SJSA1 (cell line): ENCODE measurements at places on chromosomes 13 and 19.

DNA sequence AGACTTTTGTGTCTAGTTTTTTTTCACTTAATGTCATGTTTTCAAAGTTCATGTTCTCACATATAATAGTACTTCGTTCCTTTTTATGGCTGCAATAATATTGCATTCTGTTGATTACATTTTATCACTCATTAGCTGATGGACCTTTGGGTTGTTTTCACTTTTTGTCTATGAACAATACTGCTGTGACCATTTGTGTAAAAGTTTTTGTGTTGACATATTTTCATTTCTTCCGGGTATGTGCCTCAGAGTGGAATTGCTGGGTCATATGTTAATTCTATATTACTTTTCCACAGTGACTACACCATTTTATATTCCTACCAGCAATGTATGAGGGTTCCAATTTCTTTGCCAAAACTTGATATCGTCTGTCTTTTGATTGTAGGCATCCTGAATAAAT is 85.8 kb upstream of the MLNR start:
- no peak for DNase-seq

- DNase-seq, result peak; percentile 69
Measured at GRCh38 chr13:48775804-48776203, 122.1 kb downstream of the CYSLTR2 start.

- DNase-seq, result no peak
Measured at GRCh38 chr13:74554569-74555275, 420.5 kb upstream of the KLF12 start.

GRCh38 chr13:95380468-95381211 is 79.4 kb upstream of the ABCC4 start:
- peak; percentile 65 for DNase-seq

DNA sequence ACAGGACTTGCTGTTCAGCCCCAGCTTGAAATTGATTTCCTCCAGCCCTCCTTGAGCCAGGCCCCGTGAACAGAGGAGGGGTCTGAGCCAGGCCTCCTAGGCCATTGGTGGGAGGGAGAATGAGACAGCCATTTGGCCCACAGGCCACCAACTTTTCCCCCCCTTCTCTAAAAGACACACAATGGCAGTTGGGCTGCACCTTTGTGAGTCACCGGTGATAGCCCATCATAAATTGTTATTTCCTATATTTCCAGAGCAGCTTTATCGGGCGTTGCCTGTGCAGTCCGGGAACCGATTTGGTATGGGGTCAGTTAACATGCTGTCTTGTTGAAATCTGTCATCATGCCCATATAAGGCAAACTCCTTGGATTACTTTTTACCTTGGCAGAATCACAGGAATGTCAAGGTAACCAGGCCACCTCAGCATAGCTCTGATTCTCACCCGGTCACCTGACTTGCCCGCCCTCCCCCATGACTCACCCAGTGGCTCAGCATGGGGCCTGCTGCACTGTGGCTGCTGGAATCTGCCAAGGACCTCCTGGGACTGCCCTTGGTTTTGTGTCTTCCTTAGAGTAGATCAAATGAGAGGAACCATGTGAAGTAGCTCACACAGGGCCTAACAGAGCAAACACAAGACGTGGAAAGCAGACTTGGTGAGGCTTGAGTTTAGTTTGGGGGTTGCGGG is 36.1 kb downstream of the ACTN4 start:
- DNase-seq, result peak; percentile 95

- DNase-seq, result no peak
Measured at GRCh38 chr13:62387647-62388046, 972.0 kb upstream of the PCDH20 start.

DNA sequence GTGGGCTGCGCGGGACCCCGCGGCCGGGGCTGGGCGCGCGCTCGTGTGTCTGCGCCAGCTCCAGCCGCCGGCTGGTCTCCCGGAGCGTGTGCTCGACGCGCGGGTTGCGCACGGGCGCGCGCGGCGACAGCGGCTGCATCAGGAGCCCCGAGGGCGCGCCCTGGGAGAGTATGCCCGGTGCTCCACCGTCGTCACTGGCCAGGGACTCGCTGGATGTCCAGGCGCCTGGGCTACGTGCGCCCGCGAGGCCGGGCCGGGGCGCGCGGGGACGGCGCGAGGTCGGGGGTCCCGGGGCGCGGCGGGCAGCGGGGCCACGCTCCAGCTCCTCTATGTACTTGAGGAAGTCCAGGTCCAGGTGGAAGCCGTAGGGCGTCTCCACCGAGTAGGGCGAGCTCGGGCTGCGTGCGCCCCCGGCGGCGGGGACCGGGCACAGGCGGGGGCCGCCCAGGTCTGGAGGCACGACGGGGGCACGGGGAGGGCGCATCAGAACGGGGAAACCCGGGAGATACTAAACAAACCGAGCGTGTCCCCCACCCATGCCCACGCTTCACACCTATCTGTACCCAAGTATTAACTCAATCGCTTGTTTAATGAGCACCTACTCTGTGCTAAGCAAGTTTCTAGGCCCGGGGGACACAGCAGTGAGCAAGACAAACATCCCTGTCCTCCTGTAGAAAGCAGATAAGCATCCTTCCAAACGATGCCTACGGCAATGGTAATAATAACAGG is 7.6 kb downstream of the KANK3 start:
- DNase-seq, result no peak

GRCh38 chr13:44826591-44827350 is 162.5 kb downstream of the NUFIP1 start:
- no peak for DNase-seq

GRCh38 chr13:60327511-60327910 is 69.5 kb upstream of the TDRD3 start:
- no peak for DNase-seq

GRCh38 chr19:32830231-32831014 is 39.1 kb downstream of the SLC7A9 start:
- DNase-seq, result peak; percentile 62

DNA sequence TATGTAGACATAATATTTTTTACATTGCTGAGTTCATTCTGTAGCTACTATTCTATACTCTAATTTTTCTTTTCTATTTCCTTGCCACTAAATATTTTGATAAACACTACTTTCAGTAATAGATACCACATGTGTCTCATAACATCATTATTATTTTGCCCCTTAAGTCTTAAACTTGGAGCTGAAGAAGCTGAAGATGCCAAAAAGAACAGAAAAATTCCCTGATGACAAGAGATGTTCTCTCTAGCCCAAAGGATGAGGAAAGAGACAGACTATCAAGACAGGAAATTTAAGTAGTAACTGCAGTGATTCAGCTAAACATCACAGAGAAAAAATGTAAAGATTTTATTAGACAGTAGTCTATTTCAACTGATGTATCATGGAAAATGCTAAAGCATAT is 322.0 kb upstream of the KLHL1 start:
- DNase-seq, result no peak

DNA sequence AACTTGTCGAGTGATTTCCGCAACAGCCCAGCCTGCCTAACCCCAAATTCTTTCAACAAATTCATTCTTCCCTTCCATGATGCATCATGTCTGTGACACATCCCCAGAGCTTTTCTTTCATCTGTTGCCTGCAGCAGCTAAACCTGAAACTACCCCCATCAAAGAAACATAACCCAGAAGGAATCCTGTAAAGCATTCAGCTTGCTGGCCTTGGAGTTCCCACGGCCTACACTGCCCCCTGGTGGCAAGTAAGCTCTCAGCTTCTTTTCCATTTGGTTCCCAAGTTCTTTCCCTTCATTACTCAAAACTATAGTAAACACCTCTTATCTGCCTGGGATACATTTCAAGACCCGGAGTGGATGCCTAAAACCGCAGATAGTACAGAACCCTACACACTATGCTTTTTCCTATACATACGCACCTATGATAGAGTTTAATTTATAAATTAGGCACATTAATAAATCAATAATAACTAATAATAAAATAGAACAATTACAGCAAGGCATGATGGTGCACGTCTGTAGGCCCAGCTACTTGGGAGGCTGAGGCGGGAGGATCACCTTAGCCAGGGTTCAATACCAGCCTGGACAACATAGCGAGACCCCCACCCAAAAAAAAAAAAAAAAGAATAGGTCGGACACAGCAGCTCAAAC is 7.4 kb downstream of the ETHE1 start:
- peak; percentile 76 for DNase-seq

DNA sequence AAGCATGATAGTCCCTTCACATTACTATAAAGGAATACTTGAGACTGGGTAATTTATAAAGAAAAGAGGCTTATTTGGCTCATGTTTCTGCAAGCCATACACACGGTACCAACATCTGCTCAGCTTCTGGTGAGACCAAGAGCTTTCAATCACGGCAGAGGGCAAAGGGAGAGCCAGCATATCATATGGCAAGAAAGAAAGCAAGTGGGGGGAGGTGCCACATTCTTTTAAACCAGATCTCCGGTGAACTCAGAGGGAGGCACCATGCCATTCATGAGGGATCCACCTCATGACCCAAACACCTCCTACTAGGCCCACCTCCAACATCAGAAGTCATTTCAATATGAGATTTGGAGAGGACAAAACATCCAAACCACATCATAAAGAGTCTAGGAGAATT is 20.3 kb downstream of the XPO4 start:
- no peak for DNase-seq

GRCh38 chr19:29528350-29528945 is 2.7 kb downstream of the VSTM2B start:
- DNase-seq, result no peak

DNA sequence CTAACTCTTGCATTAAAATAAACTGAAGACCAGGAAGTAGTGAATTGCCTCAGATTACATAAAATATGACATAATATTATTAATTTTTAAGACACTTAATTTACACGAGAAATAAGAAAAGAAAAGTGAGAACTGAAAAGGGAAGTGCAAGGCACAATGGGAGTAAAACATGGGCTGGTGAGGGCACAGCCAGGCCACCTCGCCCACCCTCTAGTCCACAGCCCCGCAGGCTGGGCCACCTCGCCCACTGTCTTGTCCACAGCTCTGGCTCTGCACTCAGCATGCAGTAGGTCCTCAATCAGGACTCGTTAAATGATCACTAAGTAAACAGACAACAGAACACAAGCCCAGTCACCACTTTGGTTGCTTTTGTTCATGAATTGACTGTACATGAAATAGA is 67.8 kb upstream of the ARHGEF7 start:
- peak; percentile 58 for DNase-seq

GRCh38 chr19:53394522-53394973 is 401 bp upstream of the ZNF765 start:
- DNase-seq, result peak; percentile 82

DNA sequence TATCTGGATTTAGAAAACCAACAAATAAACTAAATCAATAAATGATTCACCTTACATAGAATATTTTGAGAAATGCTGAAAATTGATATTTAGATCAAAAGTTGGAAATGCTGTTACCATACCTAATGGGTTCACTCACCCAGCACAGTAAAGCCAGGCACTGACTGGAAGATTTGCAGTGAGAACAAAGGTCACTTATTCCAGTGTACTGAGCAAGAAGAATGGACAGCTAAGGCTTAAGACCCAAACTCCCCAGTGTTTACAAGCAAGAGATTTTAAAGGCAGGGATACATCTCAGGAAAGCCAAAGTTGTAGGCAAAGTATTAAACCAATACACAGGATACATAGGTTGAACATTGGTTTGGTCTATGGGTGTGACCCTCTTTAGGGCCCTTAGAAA is 523.9 kb upstream of the PCDH9 start:
- DNase-seq, result no peak
